SK-MEL-5 (cell line): ENCODE measurements at places on chromosomes 5 and 9. TPM values are rescaled to one million over a fixed set of nuclear protein-coding genes. Genes with fewer than 3 reads are reported as not detected.
A peak's percentile ranks its signal among the peaks of the same experiment; 100 is the strongest.

Gene AGXT2
- total RNA-seq = not detected in 2 replicates

Gene NTRK2
- 0.48 and 1.0 TPM in 2 replicates for total RNA-seq

Gene NAIF1
- total RNA-seq = 11.9 and 15.1 TPM in 2 replicates

Gene IL4
- not detected in 2 replicates for total RNA-seq

Gene SLC9A3
- total RNA-seq = 2.9 and 3.3 TPM in 2 replicates

DNA sequence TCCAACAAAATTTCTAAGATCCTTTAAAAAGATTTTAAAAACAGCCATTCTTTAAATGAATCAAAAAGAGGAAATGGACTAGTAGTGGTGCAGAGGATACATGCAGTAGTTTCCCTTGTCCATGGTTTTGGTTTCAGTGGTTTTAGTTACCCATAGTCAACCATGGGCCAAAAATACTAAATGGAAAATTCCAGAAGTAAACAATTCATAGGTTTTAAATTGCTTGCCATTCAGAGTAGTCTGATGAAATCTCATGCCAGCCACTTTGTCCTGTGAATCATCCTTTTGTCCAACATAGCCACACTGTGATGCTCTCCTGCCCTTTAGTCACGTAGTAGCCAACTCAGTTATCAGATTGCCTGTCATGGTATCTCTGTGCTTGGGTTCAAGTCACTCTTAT is 286.1 kb downstream of the ANXA1 start:
- DNase-seq = peak; percentile 61

DNA sequence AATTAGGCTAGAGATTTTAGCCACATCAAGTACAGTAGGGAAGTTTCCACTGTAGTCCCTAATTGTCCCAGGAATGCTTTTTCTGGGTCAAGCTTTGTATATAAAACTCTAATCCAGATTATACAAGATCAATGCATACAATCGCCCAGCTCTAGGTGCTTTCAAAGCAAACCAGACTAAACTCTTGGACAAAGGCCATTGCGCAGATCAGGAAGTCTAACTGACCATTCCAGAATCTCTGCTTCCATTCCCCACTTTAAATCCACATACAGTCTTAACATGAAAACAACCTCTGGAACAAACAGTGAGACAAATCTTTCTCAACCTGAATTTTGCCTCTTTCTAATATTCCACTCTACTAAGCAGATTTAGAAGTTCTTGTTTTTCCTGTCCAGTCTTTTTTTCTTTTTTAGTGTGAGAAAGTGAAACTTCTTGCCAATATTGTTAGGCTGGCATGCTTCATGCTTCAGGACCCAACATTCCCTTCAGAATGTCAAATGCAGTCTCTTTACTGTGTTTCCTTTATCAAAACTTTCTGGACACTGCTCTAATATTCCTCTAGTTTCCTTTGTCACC is 76.1 kb downstream of the ITGA1 start:
- DNase-seq = no peak

- no peak for DNase-seq
These were observed 79.4 kb downstream of the ZNF366 start for GRCh38 chr5:72427488-72428437.

Gene CFAP90
- 0.16 TPM in 1 of 2 replicates, not detected in the other for total RNA-seq

DNA sequence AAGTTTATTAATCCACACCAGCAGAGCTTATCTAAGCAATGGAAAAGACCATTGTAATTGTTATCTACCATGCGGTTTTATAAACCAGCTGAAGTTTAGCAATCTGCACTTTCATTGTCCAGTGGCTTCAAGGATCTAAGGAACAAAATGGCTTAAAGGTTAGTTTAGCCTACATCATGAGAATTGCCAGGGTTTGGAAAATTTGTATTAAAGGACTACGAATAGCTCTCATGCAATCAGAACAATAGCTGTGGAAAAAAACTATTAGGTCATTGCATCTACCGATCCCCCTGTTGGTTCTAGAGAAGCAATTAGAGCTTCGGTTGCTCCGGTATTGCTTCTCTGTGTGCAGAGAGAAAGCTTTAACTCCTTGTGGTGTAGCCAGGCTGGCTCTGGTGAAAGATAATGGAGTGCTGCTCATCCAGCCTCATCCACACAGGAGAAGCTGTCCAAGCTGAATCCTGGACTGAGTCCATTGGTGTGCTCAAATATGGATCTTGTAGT is 86.3 kb upstream of the SLC12A2 start:
- no peak for DNase-seq

DNA sequence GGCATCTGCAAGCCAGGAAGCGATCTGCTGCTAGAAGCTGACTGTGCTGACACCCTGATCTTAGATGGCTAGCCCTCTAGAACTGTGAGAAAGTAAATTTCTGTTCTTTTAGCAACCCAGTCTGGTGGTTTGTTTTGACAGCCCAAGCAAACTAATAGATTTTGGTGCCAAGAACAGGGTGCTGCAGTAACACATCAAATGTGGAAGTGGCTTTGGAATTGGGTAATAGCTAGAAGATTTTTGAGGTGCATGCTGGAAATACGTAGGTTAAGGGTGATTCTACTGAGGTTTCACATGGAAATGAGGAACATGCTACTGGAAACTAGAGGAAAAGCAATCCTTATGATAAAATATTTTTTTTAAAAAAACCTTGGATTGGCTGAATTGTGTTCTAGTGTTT is 153.5 kb upstream of the SH3GL2 start:
- no peak for DNase-seq

Gene ARSI
- total RNA-seq = not detected in 2 replicates

DNA sequence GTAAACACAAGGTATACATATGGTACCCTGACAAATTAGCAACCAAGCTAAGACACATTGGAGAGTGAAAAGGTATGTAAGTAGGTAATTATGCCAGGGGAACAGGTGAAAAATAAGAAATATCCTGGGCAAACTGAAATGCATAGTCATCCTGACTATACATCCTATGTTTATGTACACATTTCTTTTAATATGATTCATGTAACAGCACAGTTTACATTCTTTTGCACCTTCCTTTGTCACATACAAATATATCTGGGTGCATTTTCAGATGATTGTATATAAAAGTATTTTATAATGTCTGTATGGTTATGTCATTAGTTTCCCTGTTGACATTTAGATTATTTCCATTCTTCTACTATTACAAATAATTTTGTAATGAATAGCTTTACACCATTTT is 1146.9 kb downstream of the EFNA5 start:
- no peak for DNase-seq

DNA sequence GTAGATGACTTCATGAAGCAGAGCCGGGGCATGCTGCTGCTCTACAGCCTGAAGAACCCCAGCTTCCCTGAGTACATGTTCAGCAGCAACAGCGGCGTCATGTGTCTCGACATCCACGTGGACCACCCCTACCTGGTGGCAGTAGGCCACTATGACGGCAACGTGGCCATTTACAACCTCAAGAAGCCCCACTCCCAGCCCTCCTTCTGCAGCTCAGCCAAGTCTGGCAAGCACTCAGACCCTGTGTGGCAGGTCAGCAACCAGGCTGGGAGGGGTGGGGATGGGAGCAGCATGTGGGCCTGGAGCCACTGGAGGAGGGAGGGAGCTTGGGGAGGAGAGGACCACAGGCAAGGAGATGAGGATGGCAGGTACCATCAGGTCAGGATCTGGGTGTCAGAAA is 16.2 kb downstream of the ENHO start:
- no peak for DNase-seq

Gene GLRA1
- total RNA-seq = not detected in 2 replicates

- no peak for DNase-seq
These were observed 217.6 kb downstream of the NPR3 start for GRCh38 chr5:32928761-32929160.

Gene ANKH
- total RNA-seq = 32.7 and 35.0 TPM in 2 replicates

- no peak for DNase-seq
These were observed 141.1 kb upstream of the NR3C1 start for GRCh38 chr5:143544606-143545005.

Gene COL15A1
- total RNA-seq = 0.77 and 0.88 TPM in 2 replicates
